ENCODE measurements at places on chromosomes 7 and 10.

GRCh38 chr10:103155471-103156085 lies 37.5 kb downstream of the NT5C2 start:
- DNase-seq = no peak

DNA sequence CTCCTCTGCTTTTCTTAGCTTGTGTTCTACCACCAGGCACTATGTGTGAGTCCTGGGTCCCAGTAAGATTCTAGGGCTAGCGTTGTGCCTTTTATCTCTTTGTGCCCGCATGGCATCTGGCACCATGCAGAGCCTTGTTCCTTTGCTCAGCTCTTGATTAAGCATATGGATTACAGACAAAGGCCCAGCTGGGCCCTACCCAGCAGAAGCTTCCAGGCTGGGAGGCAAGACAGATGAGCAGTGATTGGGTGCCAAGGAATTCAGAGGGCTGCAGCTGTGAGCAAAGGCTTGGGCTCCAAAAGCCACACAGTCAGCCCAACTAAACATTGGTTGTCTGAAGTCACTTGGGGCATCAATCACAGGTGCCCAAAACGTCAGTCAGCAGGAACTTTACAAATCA lies 2.0 kb downstream of the ACSM6 start:
- no peak for DNase-seq

DNA sequence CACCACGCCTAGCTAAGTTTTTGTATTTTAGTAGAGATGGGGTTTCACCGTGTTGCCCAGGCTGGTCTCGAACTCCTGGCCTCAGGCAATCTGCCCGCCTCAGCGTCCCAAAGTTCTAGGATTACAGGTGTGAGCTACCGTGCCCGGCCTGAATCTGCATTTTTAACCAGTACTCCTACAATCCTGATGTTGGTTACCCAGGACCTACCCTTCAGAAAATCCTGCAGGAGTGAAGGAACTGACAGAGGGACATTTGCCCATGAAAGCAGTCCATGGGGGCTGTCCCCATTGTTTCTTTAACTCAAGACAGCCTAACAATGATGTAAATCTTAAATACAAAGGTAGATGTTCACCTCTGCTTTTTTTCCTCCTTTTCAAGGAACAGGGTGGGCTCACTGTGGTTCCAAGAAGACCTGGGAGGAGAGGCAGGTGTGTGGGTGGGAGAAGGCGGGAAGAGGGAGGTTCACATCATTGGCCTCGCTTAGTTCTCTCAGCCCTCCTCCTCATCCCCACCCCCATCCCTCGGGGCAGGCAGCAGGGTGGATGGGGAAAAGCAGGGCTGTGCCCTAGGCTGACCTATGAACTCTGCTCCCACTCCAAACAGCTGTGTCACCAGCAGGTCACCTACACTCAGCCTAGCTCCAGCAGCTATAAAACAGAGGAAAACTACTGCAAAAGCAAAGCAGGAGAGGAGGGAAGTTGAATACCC lies 13.5 kb downstream of the LRRC20 start:
- no peak for DNase-seq

DNA sequence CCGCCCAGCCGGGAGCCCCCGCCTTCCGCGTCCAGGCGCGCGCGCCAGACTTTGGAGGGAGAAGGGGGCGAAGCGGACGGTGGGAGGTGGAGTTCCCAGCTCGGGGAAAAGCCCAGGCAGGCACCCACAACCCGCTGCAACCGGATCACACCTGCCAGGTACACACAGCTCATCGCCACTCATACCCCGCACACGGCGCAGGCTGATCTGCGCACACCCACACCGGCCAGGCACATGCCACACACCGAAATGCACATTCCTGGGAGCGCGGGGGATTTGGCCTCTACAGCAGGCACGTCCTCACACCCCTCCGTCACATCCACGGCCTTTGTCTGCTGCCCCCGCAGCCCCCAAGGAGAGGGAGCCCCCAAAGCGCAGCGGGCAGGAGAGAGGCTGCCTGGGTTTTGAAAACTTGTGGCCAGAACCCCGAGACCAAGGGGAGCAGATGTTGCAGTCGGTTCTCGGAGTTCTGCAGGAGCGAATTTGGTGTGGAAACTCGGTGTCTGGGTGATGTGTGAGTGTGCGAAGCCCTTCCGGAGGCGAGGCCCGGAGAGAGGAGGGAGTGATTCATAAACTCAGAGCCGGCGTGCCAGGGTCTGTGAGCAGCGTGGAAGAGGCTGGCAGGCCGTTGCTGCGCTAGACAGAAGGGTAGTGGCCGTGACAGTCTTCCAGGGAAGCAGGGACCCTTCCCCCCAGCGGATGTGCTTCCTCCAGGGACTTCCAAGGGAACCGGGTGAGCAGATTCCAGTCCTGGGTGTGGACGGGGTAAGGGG lies 734 bp downstream of the CHST3 start:
- DNase-seq = no peak

GRCh38 chr10:19993714-19994315 lies 177.6 kb downstream of the PLXDC2 start:
- DNase-seq = no peak

GRCh38 chr7:128030654-128031611 lies at the start of gene LRRC4:
TSS of gene LRRC4 (minus strand) at chr7:128031437. CDS start at chr7:128030640, 797 bp downstream.
- DNase-seq = peak; percentile 15

GRCh38 chr10:118957966-118958365 lies 71.5 kb upstream of the NANOS1 start:
- DNase-seq = no peak

- no peak for DNase-seq
These were observed 27.3 kb downstream of the SNX10 start for GRCh38 chr7:26318921-26319320.

- DNase-seq = no peak
These were observed 214.4 kb downstream of the CREB5 start for GRCh38 chr7:28626624-28627262.

DNA sequence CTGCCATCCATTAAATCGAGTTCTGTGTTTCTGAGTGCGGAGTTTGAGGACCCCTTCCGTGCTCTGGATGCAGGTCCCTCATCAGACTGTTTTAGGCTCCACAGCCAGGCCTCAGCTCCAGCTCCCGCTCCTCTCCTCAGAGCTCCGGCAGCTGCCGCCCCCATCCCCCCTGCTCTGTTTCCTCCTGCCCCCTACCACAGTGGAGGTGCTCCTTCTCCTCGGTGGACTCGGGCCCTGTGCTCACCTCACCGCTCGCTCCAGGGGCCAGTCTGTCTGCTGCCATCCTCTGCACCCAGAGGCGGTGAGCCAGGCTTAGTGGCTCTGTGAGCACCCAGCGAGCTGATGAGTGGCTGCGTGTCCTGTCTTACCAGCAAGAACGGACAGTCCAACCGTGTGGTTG lies 21.4 kb upstream of the PRKAR1B start:
- no peak for DNase-seq
